Stomach (tissue), 19 donors: ENCODE measurements at places on chromosomes 1 and 21. TPM values are rescaled to one million over a fixed set of nuclear protein-coding genes. Genes with fewer than 3 reads are reported as not detected.

The MTARC1 gene
- total RNA-seq, result 8.5 TPM

The SYT11 gene
- 3.5 TPM for total RNA-seq

The TRIM58 gene
- under 0.01 TPM for total RNA-seq

The LCA5L gene
- not detected for total RNA-seq

The DIO1 gene
- not detected for total RNA-seq

DNA sequence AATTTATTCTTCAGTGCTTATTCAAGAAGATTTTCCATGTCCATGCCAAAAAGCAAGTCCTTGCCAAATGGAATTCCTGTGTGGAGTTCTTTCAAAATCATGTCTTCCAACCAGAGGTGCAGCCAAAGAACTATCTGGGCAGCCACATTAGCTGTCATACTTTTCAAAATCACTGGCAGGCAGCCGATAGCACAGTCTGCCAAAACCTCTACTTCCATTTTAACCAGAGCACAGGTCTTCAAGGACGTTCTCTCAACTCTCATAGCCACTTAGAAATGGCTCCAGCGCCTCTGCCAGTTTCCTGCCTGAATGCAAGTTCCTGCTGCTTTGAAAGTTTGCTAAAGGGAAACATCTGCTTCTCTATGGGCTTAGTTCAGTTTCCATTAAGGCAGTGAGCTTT lies 975.7 kb upstream of the ADGRL4 start:
- DNase-seq, result no peak

- DNase-seq, result no peak
Measured at GRCh38 chr21:37710546-37711285, 205.5 kb downstream of the KCNJ6 start.

DNA sequence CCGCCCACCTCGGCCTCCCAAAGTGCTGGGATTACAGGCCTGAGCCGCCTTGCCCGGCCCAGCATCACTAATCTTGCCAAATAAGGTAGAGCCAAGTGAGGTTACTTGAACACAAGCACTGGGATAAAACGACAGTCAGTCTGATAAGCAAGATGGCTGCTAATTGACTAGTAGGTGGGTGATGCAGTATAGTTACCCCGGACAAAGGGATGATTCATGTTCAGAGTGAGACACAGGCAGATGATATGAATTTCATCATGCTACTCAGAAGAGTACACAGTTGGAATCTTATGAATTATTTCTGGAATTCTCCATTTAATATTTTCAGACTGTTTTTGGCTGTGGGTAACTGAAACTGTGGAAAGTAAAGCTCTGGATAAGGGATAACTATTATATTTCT lies 178.4 kb downstream of the USP25 start:
- no peak for DNase-seq

GRCh38 chr1:160500321-160500990 lies 22.6 kb downstream of the SLAMF6 start:
- no peak for DNase-seq

DNA sequence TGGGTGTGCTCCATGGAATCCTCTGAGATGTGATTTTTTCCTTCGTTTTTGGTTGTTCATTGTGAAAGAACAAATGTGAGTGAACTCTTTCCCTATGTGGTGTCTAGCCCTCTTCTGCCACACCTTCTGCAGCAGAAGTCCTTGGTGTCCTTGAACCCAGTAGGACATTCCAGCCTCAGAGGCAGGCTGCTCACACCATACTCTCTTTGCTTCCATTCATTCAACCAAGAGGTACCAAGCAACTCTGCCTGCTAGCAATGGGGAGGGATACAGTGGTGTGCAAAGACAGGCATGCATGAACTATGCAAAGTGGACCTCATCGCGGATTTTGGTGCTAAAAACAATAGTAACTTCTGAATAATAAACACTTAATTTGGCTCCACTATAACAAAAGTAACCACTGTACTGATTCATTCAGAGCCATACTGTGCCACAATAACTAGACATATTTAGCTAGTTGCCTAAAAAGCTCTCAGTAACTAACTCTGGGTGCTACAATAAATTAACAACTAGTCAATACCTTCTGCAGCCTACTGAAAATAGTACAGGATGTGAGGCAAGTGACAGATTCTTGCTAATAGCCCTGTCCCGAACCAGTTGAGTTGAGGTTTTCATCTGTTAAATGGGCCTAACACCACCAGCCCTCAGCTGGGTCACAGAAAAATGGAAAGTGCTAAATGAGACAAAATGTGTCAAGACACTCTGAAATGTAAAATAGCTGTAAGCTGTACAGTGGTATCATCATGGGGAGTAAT lies 155.4 kb downstream of the SLC45A1 start:
- no peak for DNase-seq

DNA sequence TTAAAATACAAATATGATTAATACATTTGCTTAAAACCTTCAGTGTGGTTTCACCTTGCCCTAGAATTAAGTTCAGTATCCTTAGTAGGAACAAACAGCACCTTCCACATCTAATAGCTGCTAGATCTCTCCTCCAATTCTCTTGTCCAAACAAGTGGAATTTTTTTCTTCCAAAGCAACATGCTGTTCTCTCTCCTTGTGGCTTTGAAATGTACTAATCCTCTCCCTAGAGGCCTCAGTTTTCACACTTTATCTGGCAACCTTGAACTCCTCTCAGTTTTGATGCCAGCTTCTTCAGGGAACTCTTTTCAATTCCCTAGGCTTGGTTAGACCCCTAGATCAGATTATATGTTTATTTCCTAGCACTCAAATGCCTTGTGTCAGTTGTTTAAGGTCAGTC lies 87.0 kb downstream of the GLUL start:
- DNase-seq, result no peak

DNA sequence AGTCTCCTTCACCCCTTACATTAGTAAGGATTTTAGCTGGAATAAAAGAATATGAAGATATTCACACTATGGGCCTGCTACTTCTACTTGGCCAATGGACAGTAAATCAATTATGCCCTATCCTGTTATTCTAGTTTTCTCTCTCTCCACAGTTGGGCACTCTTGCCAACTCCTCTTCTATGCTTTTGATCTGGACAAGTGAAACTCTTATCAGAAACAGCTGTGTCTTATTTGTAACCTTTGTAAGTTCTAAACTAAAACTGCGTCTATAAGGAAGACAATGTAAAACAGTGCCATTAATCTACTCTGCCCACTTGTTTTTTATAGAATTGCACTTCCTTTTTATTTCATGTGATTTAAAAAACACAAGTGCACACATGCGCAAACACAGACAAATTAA lies 244.0 kb upstream of the DMRTA2 start:
- DNase-seq, result no peak

- DNase-seq, result peak; percentile 82
Measured at GRCh38 chr1:157193702-157194391, 55.7 kb upstream of the ETV3 start.

GRCh38 chr1:222798116-222798515 lies 16.7 kb upstream of the DISP1 start:
- DNase-seq, result peak; percentile 68

GRCh38 chr1:111366256-111366655 lies 61.3 kb downstream of the OVGP1 start:
- DNase-seq, result no peak

DNA sequence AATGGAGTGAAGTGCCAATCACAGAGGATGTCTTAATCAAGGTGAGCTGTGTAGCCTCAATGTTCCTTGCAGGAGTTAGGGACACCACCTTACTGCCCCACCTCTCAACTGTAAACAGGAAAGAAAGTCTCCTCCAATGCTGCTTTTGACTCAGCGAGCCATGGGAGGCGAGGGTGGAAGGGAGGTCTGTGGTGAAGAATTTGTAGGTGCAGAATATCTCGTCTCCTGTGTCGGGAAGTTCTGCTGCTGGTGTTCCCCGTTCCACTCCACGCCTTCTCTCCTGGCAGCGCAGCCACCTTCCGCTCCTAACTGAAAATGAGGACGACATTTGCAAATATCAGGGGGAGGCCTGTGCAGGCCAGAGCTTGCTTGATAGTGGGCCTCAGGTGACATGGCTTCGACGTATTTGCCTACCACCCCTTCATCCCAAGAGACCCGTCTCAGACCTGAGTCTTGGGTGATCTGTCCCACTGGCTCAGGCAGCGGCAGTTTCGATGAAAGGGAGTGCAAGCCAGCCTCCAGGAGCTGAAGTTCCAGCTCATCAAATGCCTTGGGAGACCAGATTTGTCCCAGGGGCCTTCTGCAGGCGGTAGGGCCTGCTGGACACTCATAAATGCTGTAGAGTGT lies 368.3 kb upstream of the C1orf174 start:
- no peak for DNase-seq

DNA sequence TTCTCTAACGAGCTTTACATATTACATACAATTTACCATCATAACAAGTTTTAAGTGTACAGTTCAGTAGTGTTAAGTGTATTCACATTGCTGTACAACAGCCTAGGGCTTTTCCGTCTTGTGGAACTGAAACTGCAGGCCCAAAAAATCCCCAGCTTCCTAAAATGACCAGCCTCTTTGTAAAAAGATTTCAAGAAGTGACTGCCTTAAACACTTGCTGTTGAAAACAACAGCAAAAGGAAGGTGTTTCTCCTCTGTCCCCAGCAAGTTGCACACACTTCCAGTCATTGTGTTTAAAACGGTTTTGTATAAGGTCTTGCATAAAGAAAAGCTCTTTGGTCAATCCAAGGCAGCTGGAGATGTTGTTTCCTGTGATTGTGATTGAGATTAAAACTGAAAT lies 16.0 kb upstream of the GBP1 start:
- peak; percentile 16 for DNase-seq

DNA sequence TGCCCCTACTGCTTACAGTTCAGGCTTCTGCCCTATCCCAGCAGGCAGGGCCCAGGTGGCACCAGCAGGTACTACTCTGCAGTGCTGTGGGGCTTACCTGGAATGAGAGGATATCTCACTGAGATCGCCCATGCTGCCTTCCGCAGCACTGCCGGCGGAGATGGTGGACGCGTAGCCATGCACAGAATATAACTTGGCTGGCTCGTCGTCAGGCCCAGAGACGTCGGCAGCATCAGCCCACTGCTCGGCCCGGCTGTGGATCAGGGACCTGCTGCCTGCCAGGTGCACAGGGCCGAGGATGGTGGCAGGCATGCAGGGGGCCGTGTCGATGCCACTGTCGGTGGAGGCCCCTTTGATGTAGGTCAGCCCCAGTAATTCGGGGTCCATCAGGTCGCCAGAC lies 190.9 kb downstream of the SIPA1L2 start:
- DNase-seq, result no peak

- DNase-seq, result no peak
Measured at GRCh38 chr1:117014209-117014608, 12.6 kb downstream of the CD101 start.

- no peak for DNase-seq
Measured at GRCh38 chr1:65090406-65090805, 57.6 kb upstream of the AK4 start.

GRCh38 chr21:41598561-41599431 lies 90.8 kb upstream of the TMPRSS2 start:
- peak; percentile 87 for DNase-seq
